Hindlimb muscle (tissue), 1 donor: ENCODE measurements at places on chromosomes 7 and 10.

DNA sequence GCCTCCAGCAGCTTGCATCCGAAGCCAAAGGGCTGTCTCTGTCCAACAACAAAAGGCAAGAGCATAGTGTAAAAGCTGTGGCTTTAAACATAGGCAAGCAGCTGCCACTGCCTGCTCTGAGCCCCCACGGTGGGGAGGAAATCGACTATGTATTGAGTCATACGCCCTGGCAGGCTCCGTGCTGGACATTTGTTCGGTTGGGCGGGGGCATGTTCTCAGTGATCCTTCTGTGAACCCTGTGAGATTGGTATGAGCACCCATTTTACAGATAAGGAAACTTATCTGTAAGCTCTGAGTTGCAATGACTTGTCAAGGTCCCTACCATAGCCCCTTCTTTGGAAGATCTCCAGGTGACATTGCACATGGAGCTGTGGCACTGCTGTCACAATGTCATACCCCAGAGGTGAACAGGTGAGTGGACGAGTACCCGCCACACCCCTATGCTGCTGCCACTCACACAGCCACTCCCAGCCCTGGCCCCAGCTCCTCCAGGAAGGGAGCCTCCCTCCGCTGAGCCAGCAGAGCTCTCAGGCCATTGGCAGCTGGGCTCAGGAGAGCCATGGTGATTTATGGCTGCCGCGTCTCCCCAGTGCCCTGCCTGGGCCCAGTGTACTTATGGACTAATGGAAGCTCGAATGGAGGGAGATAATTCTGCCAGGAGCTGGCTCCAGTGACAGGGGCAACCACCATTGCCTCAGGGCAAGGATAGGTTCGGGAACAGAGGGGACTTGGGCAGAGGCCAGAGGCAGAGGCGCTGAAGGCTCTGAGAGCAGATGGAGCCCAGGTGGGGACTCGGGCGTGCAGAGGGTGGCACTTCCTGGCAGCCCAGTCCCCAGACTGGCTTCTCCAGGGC, 43.7 kb downstream of the UNC5B start:
- peak; percentile 74 for DNase-seq

- DNase-seq: no peak
Measured at GRCh38 chr10:14613588-14613920, 161.1 kb downstream of the FAM107B start.

GRCh38 chr7:154684666-154685563, 318.0 kb downstream of the PAXIP1 start:
- DNase-seq: peak; percentile 30

DNA sequence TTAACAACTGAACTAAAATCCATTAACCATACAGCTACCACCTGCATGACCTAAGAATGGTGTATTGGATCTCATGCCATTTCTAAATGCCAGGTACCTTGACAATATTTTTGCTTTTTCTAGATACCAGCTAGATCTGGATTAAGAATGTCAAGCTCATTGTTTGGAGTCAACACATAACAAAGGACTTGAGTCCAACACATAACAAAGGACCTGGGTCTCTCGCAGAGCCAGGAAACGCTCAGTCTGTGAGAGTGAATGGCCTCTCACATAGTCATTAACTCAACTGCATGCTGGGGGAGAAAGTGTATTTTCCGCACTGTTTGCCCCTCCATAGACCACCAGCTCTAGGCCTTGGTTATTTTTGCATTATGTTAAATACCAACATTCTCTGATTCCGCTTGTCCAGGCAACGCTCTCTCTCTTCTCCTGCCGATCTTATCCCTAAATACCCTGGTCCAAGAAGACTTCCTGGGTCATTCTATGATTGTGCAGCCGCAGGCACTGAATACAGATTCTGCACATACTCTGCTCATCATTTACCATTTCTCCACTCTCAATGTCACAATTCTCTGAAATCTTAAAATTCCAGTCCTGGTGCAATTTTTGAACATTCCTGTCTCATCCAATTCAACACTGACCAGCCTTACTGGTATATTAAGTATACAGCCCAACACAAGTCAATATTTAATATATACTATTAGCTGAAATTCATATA, 31.2 kb downstream of the ITIH5 start:
- DNase-seq: no peak

DNA sequence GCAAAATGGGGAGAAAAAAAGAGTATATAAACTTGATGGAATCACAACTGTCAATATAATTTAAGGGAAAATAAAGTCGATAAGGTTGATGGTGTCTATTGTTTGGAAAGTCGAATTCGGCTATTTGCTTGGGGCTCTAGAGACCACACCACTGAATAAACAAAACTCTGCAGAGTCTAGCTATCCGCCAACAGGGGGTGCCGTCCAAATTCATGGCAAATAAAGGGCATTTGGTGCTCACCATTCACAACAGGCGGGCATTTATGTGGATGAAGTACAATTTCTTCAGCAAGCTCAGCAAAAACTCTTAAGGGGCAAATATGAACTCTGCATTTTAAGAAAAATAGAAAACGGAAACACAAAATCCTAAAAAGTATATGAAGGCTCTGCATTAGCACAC, 23.3 kb downstream of the CD36 start:
- DNase-seq: no peak

DNA sequence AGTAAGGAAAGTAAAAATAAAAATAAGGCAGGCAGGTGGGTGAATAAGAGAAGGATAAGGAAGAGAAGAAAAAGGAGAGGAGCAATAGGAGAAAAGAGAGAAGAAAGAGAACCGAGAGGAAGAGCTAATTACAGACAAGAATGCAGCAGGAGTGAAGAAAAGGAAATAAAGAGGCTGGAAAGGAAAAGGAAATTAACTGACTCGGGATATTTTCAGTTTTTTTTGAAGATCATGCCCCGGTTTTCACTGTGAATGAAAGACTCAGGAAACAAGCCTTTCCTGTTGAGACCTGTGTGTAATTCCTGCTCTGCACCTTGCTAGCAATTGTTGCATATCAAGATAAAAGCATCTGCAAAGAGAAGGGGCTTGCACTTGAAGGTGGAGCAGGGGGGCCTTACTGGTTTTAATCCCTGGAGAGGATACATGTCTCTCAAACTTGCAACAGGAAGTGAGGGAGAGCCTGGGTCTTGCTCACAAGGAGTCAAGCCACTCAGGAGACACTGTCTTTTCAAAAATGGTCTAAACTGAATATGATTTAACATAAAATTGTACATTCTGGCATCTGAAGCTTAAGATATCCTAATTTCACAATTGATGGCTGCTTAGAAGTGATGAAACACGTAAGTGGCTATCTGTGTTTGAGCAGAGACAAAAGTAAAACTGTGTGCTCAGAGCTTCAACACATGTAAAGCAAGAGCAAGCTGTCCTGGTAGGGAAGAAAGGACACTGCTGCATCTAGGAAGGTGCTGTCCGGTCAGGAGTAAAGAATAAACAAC, 157.6 kb downstream of the FAM107B start:
- DNase-seq: no peak

- peak; percentile 55 for DNase-seq
Measured at GRCh38 chr7:33250421-33250871, 121.1 kb downstream of the BBS9 start.

- DNase-seq: no peak
Measured at GRCh38 chr10:77587416-77587790, 50.2 kb downstream of the KCNMA1 start.

- no peak for DNase-seq
Measured at GRCh38 chr7:5525271-5526099, 101.9 kb upstream of the TNRC18 start.

GRCh38 chr10:49666054-49666615, 13.3 kb upstream of the C10orf53 start:
- DNase-seq: no peak

DNA sequence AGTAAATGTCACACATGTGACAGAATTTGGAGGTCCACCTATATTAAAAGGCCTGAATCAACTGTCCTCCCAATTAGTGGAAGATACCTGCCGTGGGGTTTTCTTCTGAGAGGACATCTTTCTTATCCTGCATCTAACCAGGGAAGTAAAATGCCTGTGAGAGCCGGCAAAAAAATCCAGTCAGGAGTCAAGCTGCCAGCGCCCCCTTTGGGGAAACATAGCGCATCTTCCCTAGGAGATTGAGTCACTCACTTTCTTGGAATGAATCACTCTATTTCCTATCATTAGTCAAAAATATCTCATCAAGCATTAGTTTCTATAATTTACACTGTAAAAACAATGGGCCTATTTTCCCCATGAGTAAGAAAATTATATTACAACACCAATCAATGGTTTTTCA, 66.4 kb upstream of the ANK3 start:
- no peak for DNase-seq

GRCh38 chr7:99340659-99341058, 15.0 kb downstream of the ARPC1A start:
- DNase-seq: no peak

DNA sequence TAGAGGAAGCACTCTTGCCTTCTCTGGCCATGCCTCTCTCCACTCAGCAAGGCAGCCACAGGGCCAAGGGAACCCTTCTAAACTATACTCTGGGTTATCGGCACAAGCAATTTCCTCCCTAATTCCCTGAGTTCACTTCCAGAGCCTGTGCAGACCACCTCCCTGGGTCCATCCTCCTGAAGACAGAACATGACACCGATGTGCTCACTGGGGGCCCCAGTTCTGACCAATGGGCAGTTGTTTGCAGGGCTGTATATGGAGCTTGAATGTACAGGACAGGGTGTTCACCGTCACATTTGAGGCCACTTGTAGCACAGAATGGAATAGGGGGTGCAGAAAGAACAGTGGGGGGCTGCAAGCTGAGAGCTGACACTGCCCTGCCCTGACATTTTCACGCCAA, 77.7 kb downstream of the TFEC start:
- DNase-seq: no peak

GRCh38 chr10:132848291-132848701, 62.3 kb upstream of the NKX6-2 start:
- DNase-seq: no peak

- peak; percentile 56 for DNase-seq
Measured at GRCh38 chr10:68562661-68563570, 2.8 kb downstream of the TET1 start.

- DNase-seq: no peak
Measured at GRCh38 chr7:37353949-37354655, 94.6 kb downstream of the ELMO1 start.

GRCh38 chr10:26627324-26627723, 70.2 kb upstream of the PDSS1 start:
- no peak for DNase-seq

DNA sequence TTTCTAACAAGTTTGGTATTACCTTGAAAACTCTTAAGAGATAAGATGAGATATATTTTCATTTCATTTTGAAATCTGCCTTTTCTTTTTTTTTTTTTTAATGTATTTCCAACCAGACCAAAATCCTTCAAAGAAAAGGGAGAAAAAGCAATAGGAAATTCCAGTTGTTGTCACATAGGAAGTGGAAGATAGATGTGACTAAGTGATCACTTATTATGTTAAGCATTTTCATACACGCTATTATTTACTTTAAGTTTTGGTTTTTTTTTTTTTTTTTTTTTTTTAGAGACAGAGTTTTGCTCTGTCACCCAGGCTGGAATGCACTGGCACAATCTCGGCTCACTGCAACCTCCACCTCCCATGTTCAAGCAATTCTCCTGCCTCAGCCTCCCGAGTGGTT, 197.2 kb upstream of the FRMD4A start:
- DNase-seq: no peak

DNA sequence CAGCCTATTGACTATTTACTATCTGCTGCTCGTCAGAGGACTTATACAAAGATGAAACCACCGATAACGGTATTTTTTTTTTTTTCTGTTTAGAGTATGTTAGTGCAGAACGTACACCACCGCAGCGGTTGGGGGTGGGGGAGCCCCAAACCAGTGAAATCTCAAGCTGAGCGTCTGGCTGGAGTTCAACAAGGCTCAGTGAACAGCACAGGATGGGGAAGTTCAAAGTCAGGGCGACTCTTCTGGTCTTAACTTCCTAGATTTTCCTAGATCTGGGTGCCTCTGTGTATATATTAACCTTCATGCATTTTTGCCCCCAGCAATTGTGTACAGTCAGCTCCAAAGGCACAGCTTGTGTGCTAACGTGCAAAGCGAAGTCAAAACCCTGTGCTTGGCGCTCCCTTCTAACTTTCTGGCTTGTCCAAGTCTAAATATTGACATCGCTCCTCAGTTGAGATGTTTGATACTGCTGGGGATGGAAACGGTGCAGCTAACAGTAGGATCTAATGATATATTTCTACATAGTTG, 1.1 kb downstream of the RHOBTB1 start:
- peak; percentile 62 for DNase-seq

GRCh38 chr10:27947540-27947939, 51.3 kb downstream of the ODAD2 start:
- peak; percentile 6 for DNase-seq

GRCh38 chr10:126930131-126930882, 25.1 kb downstream of the DOCK1 start:
- DNase-seq: no peak

- no peak for DNase-seq
Measured at GRCh38 chr7:90655566-90655965, 59.4 kb downstream of the CDK14 start.

- DNase-seq: peak; percentile 50
Measured at GRCh38 chr10:101354328-101355071, 535 bp downstream of the BTRC start.

DNA sequence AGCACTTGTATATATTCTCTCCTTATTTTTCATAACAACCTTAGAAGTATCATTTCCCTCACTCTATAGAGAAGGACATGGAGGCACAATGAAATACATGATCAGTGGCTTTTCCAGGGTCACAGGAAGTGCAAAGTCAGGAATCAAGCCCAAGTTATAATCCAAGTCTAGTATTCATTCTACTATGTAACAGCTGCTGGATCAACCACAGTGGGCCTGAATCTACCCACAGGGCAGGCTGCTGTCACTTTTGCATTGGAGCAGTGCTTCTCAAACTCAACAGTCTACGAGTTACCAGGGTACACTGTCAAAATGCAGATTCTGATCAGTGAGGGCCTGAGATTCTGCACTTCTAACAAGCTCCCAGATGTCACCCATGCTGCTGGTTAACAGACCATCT, 18.3 kb downstream of the ZDHHC16 start:
- DNase-seq: no peak

DNA sequence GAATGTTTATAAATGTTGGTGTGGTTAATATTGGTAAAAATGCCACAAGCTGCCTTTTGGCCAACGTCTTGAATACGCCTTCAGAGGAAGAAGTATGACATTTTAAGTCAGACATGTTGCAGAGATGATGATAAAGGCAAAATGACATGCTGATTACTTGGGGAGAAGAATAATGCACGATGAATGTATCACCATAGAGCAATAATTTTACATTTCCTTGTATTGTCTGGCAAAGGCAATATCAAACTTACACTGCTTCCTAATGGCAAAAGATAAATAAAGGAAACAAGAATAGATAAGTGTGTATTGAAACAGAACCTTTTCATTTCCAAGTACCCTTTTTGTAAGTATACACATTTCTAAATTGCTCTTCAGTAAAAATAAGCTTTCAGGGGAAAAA, 8.6 kb downstream of the MRC1 start:
- DNase-seq: no peak
